ENCODE measurements at places on chromosomes 2 and 18. TPM values are rescaled to one million over a fixed set of nuclear protein-coding genes. Genes with fewer than 3 reads are reported as not detected.

Gene TTN
- polyA plus RNA-seq: 1.1 TPM

- no peak overlapping the region for H3K4me3 ChIP-seq
- H3K36me3 ChIP-seq: no peaks in the 10 kb centered on the region
- no peak overlapping the region for H3K27ac ChIP-seq
- no peaks in the 10 kb centered on the region for H3K4me1 ChIP-seq
- no peaks in the 10 kb centered on the region for H3K27me3 ChIP-seq
Measured at GRCh38 chr2:23221236-23221635, 163.7 kb upstream of the KLHL29 start.

Gene MEP1B
- polyA plus RNA-seq: 85.4 TPM

GRCh38 chr18:34121200-34121721 is 103.5 kb downstream of the NOL4 start:
- no peaks in the 10 kb centered on the region for H3K4me1 ChIP-seq
- H3K27ac ChIP-seq: no peak overlapping the region
- peak; percentile 84 for DNase-seq
- no peaks in the 10 kb centered on the region for H3K36me3 ChIP-seq
- no peaks in the 10 kb centered on the region for H3K27me3 ChIP-seq

GRCh38 chr2:124088616-124089015 is 63.5 kb downstream of the CNTNAP5 start:
- H3K36me3 ChIP-seq: no peaks in the 10 kb centered on the region
- peaks cover 19% of the 10 kb centered on the region for H3K4me1 ChIP-seq
- H3K27ac ChIP-seq: no peak overlapping the region
- DNase-seq: peak; percentile 32
- no peaks in the 10 kb centered on the region for H3K27me3 ChIP-seq
- no peak overlapping the region for H3K4me3 ChIP-seq

Gene RAB17
- polyA plus RNA-seq: 175 TPM

DNA sequence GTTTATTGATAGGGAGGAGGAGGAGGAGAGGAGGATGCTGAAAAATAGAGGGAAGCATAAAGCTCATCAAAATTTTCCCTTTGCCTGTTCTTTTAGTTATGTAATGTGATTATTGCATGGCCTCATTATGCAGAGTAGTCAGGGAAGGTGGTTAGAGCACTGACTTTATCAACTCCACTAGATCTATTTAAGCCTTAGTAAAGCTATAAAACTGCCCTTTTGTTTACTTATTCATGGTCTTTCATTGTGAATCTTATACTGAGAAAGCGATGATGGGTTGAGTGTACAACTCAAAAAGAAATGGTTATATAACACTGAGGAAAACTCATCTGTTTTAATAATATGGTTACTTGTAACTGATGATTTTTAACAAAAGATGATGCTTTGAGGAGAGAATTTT is 81.7 kb downstream of the MAP4K4 start:
- no peaks in the 10 kb centered on the region for H3K27me3 ChIP-seq
- DNase-seq: no peak
- H3K36me3 ChIP-seq: no peaks in the 10 kb centered on the region
- H3K4me3 ChIP-seq: no peak overlapping the region

Gene OSBPL6
- 4.4 TPM for polyA plus RNA-seq

All from small intestine (tissue), 16 donors.